Femur (tissue), 1 donor: ENCODE measurements at places on chromosomes 2 and 18.

- DNase-seq = peak; percentile 68
Measured at GRCh38 chr2:178194600-178195389, 483 bp downstream of the OSBPL6 start.

- DNase-seq = no peak
Measured at GRCh38 chr2:43515807-43516497, 79.9 kb downstream of the THADA start.

- no peak for DNase-seq
Measured at GRCh38 chr2:230751062-230751461, 38.4 kb downstream of the CAB39 start.

- no peak for DNase-seq
Measured at GRCh38 chr2:40556293-40556692, 104.4 kb upstream of the SLC8A1 start.

GRCh38 chr2:104385743-104386142 lies 468.2 kb upstream of the POU3F3 start:
- DNase-seq = no peak
